Frontal cortex (tissue), 4 donors: ENCODE measurements at places on chromosomes 4 and X.

- DNase-seq: no peak
Observed at GRCh38 chr4:8648816-8649630, 56.5 kb downstream of the CPZ start.

- DNase-seq: no peak
Observed at GRCh38 chr4:43567644-43568043, 675.1 kb downstream of the GRXCR1 start.

- DNase-seq: no peak
Observed at GRCh38 chr4:67446811-67447210, 98.5 kb downstream of the CENPC start.

GRCh38 chrX:153476666-153477363 lies 6.4 kb upstream of the HAUS7 start:
- DNase-seq: no peak

GRCh38 chr4:174122705-174123104 lies 160.8 kb downstream of the FBXO8 start:
- DNase-seq: no peak

GRCh38 chr4:147542229-147542990 lies 61.5 kb downstream of the EDNRA start:
- no peak for DNase-seq

DNA sequence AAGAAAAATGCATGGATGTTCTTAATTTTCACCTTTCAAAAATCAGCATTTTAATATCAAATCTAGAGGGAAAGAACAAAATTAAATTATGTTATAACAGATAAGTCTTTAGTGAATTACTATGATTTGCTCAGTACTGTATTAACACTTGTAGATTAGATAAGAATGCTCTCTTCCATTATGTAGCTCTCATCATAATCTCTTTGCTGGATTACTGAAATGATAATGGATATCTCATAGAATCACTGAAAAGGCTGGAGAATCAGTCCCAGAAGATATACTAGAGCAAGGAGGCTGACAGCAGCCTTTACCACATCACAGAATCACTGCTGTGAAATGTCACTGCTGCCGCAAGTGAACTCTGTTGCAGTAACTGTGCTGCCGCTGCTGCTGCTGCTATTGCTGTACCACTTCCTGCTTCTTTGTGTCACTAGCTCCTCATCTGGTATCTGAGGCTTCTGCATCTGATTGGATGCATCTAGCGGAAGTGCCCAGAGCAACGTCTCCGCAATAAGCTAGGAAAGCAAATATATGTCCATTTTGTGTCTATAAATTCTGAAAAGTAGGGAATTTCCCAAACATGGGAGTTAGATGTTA lies 738.2 kb downstream of the ADGRL3 start:
- DNase-seq: no peak

GRCh38 chr4:62004881-62005280 lies 804.8 kb downstream of the ADGRL3 start:
- no peak for DNase-seq

GRCh38 chrX:53223955-53224859 lies 800 bp downstream of the KDM5C start:
- no peak for DNase-seq

- no peak for DNase-seq
Observed at GRCh38 chr4:156132196-156132595, 178.5 kb upstream of the CTSO start.

- DNase-seq: no peak
Observed at GRCh38 chr4:153781717-153782416, 7.0 kb downstream of the SFRP2 start.

GRCh38 chr4:173166491-173166890 lies 2.1 kb upstream of the GALNT7 start:
- no peak for DNase-seq

- DNase-seq: no peak
Observed at GRCh38 chr4:97496298-97496873, 646.9 kb downstream of the STPG2 start.

DNA sequence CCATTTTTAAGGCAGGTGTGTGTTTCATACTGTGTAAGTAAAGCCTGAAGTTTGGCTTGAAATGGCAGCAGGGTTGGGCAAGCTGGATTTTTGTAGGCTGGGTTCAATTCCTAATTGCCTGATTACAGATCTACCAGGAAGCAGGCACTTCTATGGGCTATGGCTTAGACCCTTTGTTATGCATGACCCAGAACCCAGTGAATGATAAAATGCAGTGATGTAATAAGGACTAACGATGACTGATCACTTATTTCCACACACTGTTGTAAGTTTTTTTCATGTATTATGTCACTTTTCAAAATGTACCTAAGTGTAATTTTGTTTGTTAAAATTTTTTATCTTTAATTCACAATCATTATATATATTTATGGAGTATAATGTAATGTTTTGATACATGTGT lies 8.6 kb downstream of the LANCL3 start:
- no peak for DNase-seq

- DNase-seq: no peak
Observed at GRCh38 chr4:659851-660250, 14.2 kb downstream of the ATP5ME start.

- no peak for DNase-seq
Observed at GRCh38 chr4:148405161-148405893, 36.9 kb downstream of the NR3C2 start.

GRCh38 chr4:98908182-98908581 lies 20.8 kb downstream of the EIF4E start:
- no peak for DNase-seq
